Umbilical cord (tissue), 2 donors: ENCODE measurements at places on chromosomes 5 and 9.

- no peak for DNase-seq
These were observed 32.3 kb upstream of the UBTD2 start for GRCh38 chr5:172315587-172316493.

DNA sequence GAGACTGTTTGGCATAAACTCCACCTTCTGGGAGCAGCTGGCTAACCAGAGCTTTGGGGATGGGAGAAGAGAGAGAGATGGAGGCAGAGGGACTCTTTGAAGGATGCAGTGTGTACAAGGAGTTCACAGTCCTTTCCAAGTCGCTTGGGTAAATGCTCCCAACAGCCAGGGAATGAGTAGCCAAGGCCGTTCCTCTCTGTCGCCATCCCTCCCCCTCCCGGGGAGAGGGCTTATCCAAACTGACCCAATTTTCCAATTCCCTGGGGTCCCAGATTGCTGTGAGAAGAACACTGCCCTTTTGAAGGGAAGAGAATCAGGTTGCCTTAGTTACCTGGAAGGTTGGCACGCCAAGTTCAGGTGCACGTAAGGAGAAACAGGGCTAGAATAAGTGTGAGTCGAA is 7.9 kb downstream of the WWC1 start:
- no peak for DNase-seq

DNA sequence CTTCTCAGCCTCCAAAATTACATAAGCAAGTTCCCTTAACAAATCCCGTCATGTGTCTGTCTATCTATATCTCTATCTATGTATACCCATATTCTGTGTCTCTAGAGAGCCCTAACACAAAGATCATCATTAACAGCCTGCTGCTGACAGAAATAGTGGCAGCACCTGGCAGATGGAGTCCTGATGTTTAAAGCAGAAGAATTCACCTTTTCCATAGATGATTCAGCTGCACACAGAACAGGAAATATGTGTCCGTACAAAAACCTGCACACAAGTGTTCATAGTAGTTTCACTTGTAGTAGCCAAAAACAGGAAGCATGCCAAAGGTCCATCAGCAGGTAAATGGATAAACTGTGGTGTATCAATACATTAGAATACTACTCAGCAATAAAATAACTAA is 45.0 kb upstream of the ACO1 start:
- DNase-seq, result no peak

- no peak for DNase-seq
These were observed 54.3 kb downstream of the TRIP13 start for GRCh38 chr5:946720-947625.

GRCh38 chr5:63228154-63228553 is 649.5 kb downstream of the LRRC70 start:
- DNase-seq, result no peak

GRCh38 chr5:135114759-135115158 is 80.7 kb upstream of the PITX1 start:
- no peak for DNase-seq

DNA sequence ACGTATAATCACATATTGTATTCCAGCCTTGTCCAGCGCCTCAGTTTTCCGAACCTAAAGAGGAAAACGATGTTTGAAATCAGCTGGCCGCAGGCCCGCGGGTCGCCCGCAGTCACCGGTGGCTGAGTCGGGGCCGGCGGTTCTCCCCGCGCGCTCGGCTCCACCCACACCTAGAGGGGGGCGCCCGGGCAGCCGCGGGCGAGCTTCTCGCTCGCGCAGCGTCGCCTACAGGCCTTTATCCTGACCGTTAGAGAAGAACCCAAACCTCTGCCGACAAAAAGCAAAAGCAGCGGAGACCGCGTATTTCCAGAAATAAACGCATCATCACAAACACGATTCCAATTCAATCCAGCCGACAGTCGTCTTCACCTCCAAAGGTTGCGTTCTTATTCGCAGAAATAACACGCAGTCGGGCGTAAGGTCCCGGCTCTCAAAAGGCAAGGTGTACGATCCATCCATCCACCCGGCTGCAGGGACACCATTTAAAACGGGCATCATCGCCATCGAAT is 725 bp upstream of the NIPBL start:
- peak; percentile 83 for DNase-seq

DNA sequence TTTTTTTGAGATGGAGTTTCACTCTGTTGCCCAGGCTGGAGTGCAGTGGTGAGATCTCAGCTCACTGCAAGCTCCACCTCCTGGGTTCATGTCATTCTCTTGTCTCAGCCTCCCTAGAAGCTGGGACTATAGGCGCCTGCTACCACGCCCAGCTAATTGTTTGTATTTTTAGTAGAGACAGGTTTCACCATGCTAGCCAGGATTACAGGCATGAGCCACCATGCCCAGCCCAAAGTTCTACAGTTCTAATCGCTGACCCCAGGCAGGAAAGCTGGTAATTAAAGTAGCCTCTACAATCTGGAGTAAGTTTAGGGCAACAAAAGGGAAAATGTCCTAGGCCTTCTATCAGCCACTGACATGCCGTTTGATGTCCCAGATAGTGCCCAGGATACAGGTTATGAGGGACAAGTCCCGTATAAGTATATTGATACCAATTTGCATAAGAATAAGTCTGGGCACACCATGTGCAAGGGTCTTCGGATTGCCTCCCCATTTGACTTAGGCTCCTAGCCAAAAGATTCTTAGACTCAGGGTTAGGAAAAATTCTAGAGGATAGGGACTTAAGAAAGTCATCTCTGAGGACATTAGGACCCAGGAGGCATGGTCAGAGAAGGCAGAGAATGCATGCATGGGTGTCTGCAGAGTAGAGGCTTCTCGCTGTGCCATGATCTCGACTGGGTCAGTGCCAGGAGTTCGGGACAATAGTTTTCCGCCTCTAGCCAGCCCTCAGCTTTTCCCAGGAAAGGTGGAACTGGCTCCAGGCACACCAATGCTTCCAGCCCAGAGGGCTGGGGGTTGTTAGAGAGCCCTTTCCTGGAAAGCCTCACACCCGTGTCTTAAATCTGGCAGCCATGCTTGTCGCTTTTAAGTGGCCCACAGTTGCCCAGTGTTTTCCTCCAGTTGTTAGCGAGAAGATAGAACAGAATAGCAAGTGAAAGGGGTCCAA is 1111.1 kb downstream of the TAF11L14 start:
- DNase-seq, result no peak

GRCh38 chr9:31259824-31260223 is 1124.6 kb upstream of the ACO1 start:
- no peak for DNase-seq

GRCh38 chr5:148569948-148570347 is 84.4 kb downstream of the HTR4 start:
- DNase-seq, result no peak

- DNase-seq, result peak; percentile 83
These were observed 21.7 kb downstream of the LPAR1 start for GRCh38 chr9:111016426-111017045.

GRCh38 chr9:133773889-133774655 is 35.9 kb upstream of the SARDH start:
- DNase-seq, result no peak

DNA sequence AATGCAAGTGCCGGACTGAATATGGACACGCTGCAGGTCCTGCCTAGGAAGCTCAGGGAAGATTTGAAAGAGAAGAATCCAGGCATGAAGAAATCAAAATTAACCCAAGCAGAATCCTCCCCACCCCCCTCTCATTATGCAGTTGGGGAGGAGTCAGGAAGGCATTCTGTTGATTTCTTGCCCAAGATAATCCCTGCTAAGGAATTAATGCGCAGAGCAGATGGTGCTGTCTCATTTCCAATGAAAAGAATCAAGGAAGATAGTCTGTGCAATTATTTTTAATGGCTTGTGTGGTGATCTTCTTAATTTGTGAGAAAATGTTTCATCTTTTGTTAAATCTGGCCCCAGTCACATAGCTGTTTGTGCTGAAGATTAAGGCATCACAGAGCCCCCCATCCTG is 145.0 kb downstream of the ZNF462 start:
- DNase-seq, result no peak

- DNase-seq, result no peak
These were observed 291.2 kb downstream of the PRELID2 start for GRCh38 chr5:145543968-145544367.

GRCh38 chr5:116418016-116418415 is 156.6 kb downstream of the SEMA6A start:
- DNase-seq, result no peak

DNA sequence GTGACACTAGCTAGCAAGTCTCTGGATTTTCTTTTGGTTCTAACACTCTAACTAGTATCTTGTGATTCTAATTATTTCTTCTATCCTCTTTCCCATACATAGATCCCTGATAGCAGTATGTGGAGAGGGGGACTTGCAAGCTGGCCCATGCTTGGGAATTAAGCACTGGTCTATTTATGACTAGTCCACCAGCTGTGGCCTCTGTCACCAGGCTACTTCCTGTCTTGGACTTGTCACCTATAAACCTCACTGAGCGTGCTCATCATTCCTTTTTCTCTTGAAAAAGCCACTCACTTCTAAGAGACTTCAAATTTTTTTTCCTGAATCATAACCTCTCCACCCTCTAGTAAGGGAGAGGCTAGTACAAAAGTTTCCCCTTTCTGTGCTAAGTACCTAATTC is 32.3 kb upstream of the MAMDC2 start:
- no peak for DNase-seq
